Activated CD4-positive, alpha-beta T cell treated with anti-CD3 and anti-CD28 coated beads, Interleukin-2, Interleukin-6, amounts not matched to agents 100 ng/mL and 50 ng/mL, durations not matched to agents 16 hours and 8 hours (primary cell): ENCODE measurements at places on chromosomes 4 and X.

DNA sequence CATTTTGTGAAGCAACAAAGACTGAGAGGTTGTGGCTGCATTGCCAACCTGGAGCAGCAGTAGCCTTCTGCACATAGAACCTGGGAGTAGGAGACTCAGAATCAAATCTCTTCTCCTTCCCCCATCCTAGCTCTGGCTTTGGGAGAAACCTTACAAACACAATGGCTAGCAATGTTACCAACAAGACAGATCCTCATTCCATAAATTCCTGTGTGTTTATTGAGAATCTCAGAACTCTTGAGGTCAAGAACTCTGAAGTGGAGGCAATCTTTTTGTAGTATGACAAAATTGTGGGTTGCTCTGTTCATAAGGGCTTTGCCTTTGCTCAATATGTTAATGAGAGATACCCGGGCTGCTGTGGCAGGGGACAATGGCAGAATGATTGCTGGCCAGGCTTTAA is 406.7 kb upstream of the SPANXN1 start:
- DNase-seq, result no peak

- peak; percentile 72 for DNase-seq
Measured at GRCh38 chr4:7785017-7785416, 154.6 kb downstream of the AFAP1 start.

GRCh38 chrX:40651620-40652223 is 4.4 kb upstream of the CXorf38 start:
- DNase-seq, result peak; percentile 76

- DNase-seq, result no peak
Measured at GRCh38 chrX:12721042-12721441, 70.2 kb upstream of the PRPS2 start.

DNA sequence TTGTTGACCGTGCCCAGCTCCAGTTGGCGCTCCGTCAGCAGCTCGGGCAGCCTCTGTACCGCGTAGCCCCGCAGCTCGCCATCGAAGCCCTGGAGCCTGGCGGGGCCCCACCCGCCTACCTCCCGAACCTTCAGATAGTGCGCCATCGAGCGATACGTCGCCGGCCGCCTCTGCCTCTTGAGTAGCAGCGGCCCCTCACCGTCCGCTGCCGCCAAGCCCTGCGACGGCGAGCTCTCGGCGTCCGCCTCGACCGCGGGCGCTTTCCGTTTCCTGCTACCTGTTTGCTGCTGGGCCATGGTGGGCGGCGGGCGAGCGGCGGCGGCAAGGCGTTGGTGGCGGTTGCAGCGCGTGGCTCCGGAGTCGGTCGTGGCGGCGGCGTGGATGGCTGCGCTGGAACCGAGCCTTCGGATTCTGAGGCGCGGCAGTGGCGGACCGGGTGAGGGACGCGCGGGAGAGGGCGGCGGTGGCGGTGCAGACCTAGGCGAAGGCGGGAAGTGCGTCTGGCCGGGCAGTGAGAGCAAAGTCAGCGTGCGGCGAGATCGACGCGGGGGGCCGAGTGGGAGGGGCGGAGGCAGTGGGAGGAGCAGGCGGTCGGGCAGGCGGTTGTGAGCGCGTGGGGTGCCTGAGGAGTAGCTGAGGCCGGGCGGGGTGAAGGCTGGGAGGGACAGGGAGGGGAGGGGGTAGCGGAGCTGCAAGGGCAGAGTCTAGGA is at the start of gene DCAF12L1:
TSS of gene DCAF12L1 (minus strand) at position 502 of the 710 bp plus-strand sequence. CDS start at position 296, 206 bp downstream.
- no peak for DNase-seq
